ENCODE measurements at places on chromosomes 7 and 10. TPM values are rescaled to one million over a fixed set of nuclear protein-coding genes. Genes with fewer than 3 reads are reported as not detected.
A peak's percentile ranks its signal among the peaks of the same experiment; 100 is the strongest.

Gene VWDE
- 0.18 TPM for total RNA-seq

DNA sequence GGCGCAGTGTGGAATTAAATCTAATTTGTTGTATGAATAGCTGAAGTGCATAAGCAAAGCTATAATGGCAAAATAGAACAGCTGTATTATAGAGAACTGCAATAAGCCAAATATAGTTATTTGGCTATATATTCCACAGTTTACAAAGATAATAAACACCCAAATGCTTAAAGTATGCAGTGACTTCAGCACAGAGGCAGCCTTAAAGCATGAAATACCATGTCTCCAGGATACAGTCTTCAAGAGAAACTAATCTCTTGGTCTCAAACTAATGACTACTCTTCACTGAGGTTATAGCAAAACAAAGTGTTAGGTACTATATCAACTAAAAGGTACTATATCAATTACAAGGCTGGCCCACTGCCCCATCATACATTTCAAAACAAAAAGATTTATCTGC is 48.0 kb downstream of the NT5C2 start:
- DNase-seq: peak; percentile 82

- peak; percentile 14 for DNase-seq
Measured at GRCh38 chr7:98165827-98166667, 45.2 kb upstream of the BHLHA15 start.

- no peak for DNase-seq
Measured at GRCh38 chr10:99769706-99770105, 12.7 kb upstream of the ABCC2 start.

- DNase-seq: no peak
Measured at GRCh38 chr10:11469575-11470391, 141.7 kb downstream of the USP6NL start.

DNA sequence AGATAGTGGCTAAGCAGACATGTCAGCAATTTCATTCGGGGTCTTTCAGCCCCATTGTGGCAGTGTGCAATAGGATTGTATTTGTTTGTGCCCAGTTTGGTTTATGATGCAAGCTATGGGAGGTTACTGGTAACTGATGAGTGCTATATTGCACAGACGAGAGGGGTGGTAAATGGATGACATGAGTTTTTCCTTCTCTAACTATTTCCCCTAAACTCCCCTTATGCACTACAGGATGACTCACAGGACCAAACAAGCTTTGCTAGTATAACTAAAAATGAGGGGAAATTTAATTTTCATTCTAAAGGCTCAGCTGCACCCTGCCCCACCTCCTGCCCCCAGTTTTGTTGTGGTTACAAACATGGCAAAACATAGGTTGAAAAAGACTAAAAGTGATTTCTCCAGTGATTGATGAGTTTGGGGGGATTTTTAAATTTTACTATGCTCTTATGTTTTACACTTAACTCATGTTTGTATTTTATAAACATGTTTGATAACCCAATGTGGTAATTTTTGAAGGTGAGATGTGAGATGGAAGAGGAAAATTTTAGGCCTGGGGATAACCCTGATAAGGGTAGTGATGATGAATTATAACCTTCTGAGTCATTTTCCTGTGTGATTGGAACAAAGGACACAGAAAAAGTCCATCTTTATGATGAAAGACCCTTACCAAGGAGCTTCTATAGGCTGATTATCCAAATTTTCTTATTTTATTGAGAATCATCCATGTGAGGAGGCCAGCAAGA is 60.8 kb upstream of the NAMPT start:
- peak; percentile 61 for DNase-seq

DNA sequence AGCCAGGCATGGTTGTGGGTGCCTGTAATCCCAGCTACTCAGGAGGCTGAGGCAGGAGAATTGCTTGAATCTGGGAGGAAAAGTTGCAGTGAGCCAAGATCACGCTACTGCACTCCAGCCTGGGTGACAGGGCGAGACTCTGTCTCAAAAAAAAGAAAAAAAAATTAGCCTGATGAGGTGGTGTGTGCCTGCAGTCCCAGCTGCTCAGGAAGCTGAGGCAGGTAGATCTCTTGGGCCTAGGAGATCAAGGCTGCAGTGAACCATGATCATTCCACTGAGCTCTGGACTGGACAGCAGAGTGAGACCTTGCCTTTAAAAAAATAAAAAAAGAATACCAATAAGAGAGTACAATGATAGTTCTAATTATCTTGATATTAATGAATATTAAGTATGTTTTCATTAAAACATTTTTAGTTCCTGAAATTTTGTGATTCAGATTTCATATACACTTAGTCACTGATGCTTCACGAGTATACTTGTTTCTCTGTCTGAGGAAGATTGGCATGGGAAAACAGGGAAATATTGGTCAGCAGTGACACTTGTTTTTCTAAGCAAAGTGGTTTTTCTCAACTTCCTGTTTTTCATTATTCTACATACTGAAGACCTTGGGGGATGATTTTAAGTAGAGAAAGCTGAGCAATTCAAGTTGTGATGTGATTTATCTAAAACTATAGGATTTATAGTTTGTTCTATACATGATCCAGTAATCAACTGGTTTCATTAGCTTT is 76.8 kb downstream of the ADK start:
- DNase-seq: peak; percentile 62

Gene DCLRE1C
- 8.1 TPM for total RNA-seq

GRCh38 chr10:60893231-60893630 is 50.8 kb downstream of the RHOBTB1 start:
- DNase-seq: no peak

- peak; percentile 97 for DNase-seq
Measured at GRCh38 chr10:34319197-34319846, 495.8 kb downstream of the PARD3 start.

GRCh38 chr7:7768977-7769709 is 50.7 kb upstream of the RPA3 start:
- DNase-seq: no peak

- DNase-seq: no peak
Measured at GRCh38 chr7:1025743-1026581, 18.4 kb upstream of the GPR146 start.

Gene TMEM184A
- 0.28 TPM for total RNA-seq

GRCh38 chr7:26409661-26410547 is 118.2 kb downstream of the SNX10 start:
- DNase-seq: no peak

- peak; percentile 64 for DNase-seq
Measured at GRCh38 chr7:73828107-73828803, 2.5 kb upstream of the CLDN4 start.

GRCh38 chr10:14328881-14329672 is 1.6 kb downstream of the FRMD4A start:
- DNase-seq: no peak

Gene TRIL
- under 0.01 TPM for total RNA-seq

DNA sequence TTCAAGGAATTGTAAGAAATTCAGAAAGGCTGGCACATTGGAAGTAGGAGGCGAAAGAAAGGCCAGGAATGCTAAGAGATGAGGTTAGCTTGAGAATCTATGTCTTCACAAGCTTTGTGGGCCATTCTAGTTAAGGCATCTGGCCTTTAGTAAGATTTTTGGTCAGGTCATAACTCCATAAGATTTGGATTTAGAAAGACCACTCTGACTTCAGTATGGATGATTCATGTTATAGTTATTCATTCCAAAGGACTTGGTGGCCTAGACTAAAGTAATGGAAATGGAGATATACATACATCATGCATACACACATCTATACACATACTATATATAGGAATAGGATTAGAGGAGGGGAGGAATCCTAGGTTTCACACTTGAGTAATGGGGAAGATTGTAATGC is 77.5 kb downstream of the SEPTIN7 start:
- peak; percentile 55 for DNase-seq

DNA sequence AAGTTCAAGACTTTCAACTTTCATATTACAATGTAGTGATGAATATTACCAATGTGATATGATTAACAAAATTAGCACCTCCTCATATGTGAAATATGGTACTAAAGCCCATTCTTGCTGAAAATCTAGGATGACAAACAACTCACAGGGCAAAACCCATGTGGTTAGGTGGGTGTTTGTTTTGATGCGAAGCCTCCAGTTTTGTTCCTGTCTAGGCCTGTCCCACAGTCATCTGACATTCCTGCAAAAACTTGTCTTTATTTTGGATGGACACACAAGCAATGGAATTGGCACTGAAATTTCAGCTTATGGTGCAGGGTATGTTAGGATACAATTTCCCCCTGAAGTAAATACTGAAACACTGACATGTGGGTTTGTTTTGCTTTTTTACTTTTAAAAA is 95.3 kb downstream of the PARD3 start:
- no peak for DNase-seq

Gene CUBN
- total RNA-seq: 0.83 TPM

DNA sequence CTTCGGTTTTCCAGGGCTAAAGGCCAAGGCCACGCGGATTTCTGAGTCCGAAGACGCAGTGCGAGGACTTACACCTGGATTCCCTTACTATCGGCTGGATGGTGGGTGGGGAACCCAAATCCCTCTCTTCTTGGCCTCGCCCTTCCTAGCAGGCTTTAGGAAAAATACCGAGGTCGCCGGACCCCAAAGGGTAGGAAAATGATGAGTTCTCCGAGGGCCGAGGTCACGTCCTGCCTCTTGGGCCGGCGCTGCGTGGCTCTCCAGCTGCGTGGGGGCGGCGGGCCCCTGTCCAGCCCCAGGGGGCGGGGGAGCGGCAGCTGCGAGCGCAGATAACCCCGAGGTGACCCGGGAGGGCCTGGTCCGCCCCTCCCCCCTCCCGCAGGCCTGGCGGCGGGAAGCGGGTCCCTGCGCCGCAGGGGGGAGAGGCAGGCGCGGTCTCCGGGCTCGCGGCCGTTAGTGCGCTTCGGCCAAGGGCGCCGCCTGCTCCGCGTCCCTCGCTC is 805 bp upstream of the HMX3 start:
- DNase-seq: no peak

Gene ZNF487
- 2.5 TPM for total RNA-seq

- no peak for DNase-seq
Measured at GRCh38 chr7:83614112-83614511, 34.8 kb downstream of the SEMA3E start.

- DNase-seq: peak; percentile 71
Measured at GRCh38 chr7:518630-519483, 789 bp downstream of the PDGFA start.

Gene EBLN1
- not detected for total RNA-seq

DNA sequence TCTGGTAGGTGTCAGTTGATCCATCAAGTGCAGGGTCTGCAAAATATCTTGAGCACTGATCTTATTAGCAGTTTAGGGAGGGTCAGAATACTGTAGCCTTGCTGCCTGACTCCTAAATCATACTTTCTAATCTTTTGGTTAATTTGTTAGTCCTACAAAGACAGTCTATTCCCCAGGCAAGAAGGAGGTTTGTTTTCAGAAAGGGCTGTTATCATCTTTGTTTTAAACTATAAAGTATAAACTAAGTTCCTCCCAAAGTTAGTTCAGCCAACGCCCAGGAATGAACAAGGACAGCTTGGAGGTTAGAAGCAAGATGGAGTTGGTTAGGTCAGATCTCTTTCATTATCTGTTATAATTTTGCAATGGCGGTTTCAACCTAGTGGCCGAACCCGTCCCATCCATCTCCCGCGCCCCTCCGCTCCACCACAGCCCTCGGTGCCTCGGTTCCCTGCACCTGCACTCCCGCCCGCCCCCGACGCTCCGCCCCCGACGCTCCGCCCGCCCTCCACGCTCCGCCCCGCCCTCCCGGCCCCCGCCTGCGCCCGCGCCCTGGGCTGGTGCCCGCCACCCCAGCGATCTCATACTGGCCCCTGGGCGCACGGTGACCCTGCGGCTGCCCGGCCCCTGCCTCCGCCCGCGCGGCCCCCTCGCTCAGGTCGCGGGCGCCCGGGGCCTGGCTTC is at the start of gene ADCK2:
Gene ADCK2 (plus strand): TSS at position 564 of the 681 bp plus-strand sequence. CDS start 386 bp downstream, outside the sequence.
- DNase-seq: no peak

GRCh38 chr10:132396494-132397035 is 435 bp upstream of the PWWP2B start:
- DNase-seq: peak; percentile 31

DNA sequence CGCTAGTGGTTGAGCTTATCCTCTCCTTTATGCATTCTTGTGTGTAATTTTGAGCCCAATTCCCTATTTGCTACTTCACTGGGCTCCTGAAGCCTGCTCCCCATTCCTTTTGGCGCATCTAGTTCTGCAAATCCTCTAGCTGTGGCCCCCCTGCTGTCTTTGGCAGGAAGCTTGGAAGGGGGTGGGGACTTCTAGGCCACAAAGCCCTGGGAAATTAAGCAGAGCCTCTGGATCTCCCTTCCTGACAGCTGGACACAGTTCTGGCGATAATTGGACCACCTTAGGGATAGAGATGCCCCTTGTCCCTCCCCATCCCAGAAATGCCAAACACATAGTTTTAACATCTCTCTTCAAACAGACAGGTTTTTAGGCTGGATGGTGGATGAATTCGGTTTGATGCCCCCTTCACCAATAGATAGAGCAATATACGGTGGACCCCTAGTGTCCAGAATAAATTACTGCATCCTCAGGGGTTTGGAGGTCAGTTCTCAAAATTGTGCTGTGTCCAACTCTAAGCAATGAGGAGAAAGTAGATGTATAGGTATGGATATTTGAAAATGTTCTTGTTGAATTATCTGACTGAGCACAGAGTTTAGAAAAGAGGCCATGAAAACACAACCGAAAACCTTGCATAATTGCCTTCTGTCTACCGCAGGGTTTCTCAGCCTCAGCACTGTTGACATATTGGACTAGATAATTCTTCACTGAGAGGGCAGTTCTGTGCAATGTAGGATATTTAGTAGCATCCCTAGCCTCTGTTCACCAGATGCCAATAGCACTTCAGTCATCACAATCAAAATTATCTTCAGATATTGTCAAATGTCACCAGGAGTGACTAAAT is 75.5 kb downstream of the PAPSS2 start:
- DNase-seq: peak; percentile 51

Measured in IMR-90 (cell line).